ENCODE measurements at places on chromosomes 1 and 21. TPM values are rescaled to one million over a fixed set of nuclear protein-coding genes. Genes with fewer than 3 reads are reported as not detected.

AK4 gene
- 12.0 TPM for total RNA-seq

CRNN gene
- total RNA-seq = not detected

MSH4 gene
- total RNA-seq = 0.56 TPM

DNA sequence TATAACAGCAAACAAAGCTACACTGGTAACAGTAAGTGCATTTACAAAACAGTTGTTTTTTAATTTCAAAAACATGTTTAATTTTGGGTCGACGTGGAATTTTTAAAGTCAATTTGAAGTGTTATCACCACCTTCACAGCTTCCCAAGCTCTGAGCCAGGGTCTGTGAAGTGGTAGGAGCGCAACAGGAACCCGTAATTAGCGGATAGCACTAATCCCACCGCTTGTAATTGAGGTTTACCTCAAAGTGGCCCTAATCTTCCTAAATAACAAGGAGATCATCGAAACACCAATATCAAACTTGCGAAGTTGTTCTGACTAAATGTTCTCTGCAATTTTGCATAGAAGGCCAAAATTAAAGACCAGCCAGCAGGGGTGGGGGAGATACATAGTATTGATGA, 18.8 kb downstream of the LBR start:
- H3K36me3 ChIP-seq = peaks cover 42% of the 10 kb centered on the region
- no peak for DNase-seq
- H3K4me3 ChIP-seq = no peak overlapping the region
- no peaks in the 10 kb centered on the region for H3K27me3 ChIP-seq
- H3K4me1 ChIP-seq = no peaks in the 10 kb centered on the region

GRCh38 chr1:110420023-110420662, 12.6 kb upstream of the LAMTOR5 start:
- no peaks in the 10 kb centered on the region for H3K36me3 ChIP-seq
- no peaks in the 10 kb centered on the region for H3K4me1 ChIP-seq
- H3K4me3 ChIP-seq = no peak overlapping the region
- H3K27ac ChIP-seq = no peak overlapping the region

DNA sequence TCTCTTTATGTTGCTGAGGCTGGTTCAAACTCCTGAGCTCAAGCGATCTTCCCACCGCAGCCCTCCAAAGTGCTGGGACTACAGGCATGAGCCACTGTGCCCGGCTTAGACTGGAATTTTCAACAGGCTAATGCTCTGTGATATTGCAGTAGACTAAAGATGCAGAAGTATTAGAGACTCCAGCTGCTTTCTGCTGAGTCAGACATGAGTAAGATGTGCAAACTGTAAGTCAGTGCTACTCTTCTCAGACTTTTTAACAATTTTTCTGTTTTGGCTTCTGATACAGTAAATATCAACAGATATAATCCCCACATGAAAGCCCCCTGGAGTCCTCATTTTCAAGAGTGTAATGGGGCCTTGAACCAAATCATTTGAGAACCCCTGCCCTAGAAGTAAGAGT, 29.3 kb upstream of the NLRP3 start:
- no peak overlapping the region for H3K27ac ChIP-seq
- peaks cover 26% of the 10 kb centered on the region for H3K4me1 ChIP-seq
- H3K27me3 ChIP-seq = peaks cover 7% of the 10 kb centered on the region

- H3K36me3 ChIP-seq = no peaks in the 10 kb centered on the region
- peaks cover 8% of the 10 kb centered on the region for H3K27me3 ChIP-seq
- H3K27ac ChIP-seq = no peak overlapping the region
- no peaks in the 10 kb centered on the region for H3K4me1 ChIP-seq
- no peak overlapping the region for H3K4me3 ChIP-seq
These were observed 270.7 kb downstream of the PAPPA2 start for GRCh38 chr1:176733661-176734060.

GRCh38 chr1:40848530-40849189, 13.5 kb downstream of the CITED4 start:
- H3K36me3 ChIP-seq = no peaks in the 10 kb centered on the region
- peak; percentile 46 for DNase-seq
- no peak overlapping the region for H3K27ac ChIP-seq
- H3K4me1 ChIP-seq = peaks cover 26% of the 10 kb centered on the region
- H3K27me3 ChIP-seq = no peaks in the 10 kb centered on the region
- H3K4me3 ChIP-seq = no peak overlapping the region

Data from neural crest cell (in vitro differentiated cells).